ENCODE measurements at places on chromosomes 2 and 18.
A peak's percentile ranks its signal among the peaks of the same experiment; 100 is the strongest.

DNA sequence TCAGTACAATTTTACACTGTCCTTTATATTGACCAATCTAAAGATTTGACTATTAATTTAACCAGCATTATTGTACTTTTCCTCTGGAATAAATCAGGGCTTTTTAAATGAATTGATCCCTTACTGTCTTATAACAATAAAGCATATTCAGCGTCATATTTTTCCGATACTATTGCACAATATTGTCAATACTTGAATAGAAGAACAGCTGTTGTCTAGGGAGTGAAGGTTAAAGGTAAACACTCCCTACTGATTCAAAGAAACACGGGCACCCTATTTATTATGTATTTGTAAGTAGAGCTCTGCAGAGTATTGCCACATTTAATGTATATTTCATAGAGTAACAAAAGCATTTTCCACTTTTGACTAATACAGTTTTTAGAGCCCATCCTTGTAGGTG lies 134.4 kb downstream of the CAMKMT start:
- DNase-seq: no peak

DNA sequence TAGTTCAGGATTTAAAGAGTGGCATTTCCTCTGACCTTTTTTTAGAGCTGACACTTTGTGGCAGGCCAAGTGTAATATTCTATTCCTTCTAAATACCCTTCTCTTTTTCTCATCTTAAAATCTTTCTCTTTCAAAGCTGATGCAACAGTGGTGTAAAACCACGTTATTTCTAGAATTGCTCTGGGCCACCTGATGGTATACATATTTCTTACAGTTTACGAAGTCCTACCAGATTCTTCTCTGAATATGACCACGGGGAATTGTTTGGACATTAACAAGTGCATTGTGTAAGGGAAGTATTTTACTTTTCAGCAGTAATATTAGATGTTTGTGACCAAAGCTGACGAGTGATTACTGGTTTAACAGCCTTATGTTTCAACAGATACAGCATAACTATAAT lies 109.9 kb downstream of the PTPRM start:
- DNase-seq: no peak

DNA sequence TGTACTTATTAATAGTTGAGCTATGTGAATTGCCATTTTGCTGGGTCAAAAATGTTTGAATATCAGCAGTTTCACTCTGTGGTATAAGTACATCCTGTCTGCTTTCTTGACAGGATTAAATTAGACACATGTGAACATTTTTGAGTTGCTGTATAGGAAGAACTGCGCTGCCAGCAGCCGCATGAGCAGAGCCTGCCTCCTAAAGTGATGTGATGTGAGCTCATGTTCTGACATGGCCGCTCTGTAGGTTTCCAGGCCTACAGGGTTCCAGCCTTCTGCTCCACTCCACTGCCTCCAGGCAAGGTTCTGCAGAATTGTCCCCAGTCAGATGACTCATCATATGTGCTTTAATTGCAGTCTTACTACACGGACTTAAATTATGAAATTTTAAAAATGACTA lies 119.7 kb upstream of the NFATC1 start:
- peak; percentile 61 for DNase-seq

DNA sequence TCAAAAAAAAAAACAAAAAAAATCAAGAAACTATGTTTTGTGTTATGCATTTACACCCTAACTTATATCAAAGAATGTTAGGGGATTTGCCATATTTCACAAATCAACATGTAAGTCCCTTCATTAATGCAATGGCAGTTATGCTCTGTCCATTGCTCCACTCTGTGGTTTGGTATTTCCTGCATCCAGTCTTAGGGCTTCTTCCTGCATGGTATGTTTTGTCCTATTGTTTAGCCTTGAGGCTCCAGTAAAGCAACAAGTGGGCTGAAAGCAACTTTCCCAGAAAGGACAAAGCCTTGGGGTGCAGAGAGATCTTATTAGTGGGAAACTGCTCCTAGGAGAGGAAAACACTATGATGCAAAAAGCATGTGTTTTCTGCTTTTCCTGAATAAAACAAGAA lies 474.1 kb downstream of the IRS1 start:
- no peak for DNase-seq

DNA sequence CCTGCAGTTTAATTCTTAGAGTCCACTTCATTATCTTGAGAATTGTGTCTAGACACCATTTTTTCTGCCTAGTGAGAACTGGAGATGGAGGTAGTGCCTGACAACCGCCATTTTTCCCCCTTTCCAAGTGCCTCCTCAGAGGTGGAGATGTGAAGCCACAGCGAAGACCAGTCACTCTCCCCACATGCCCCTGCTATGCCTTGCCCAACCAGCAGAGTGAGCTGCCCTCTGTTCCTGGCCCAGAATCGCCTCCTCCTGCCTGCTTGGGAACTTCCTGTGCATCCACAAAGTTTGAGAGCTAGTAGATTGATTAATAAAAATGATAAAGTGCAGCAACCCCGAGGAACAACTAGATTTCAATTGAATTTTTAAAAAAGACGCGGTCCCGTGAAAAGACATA lies 123.3 kb downstream of the CLIP4 start:
- peak; percentile 64 for DNase-seq

- peak; percentile 24 for DNase-seq
Measured at GRCh38 chr18:7958081-7958896, 391.2 kb downstream of the PTPRM start.

DNA sequence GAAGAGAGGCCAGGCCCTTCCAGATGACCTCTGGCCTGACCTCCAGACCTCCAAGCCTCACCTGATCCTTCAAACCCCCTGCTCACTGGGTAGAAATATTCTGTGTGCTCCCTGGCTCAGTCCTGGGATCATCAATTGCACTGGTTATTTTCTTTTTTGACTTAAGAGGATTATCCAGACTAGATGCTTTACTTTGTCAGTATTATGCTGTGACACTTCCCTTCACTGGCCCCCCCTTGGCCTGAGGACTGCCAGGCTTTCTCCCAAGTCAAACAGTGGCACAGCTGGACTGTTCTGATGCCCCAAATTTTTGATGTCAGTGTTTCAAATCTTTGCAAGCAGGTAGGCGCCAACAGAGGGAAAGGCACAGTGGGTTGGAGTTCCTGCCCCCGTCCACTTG lies 156.3 kb upstream of the SKOR2 start:
- DNase-seq: no peak

DNA sequence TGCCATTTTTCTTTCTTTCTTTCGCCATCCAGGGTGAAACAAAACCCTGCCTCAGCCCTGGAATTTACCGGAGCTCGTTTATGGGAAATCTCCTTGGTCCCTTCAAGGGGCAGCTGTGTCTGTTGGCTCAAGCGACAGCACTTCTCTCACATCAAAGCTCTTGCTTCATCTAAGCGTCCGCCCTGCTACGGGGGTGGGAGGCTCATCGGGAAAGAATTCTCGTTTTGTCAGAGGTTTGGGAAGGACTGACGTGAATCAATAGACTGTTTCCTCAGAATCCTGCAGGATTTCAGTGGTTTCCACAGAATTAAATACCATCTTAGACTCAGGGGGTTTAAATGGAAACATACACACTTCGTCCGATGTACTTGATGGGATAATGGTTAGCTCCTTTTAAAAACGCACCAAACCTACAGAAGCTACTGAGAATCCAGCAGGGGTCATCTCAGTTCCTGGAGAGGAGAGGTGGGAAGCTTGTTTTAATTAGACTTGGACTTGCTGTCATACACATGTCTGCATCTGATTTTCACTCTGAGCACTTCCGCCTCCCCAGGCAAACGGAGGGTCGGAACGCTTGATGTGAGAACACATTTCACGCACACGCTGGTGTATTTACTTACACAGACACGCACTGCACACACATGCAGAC lies 91.6 kb downstream of the ASB1 start:
- no peak for DNase-seq

GRCh38 chr18:65498605-65499004 lies 252.2 kb upstream of the CDH7 start:
- DNase-seq: no peak

DNA sequence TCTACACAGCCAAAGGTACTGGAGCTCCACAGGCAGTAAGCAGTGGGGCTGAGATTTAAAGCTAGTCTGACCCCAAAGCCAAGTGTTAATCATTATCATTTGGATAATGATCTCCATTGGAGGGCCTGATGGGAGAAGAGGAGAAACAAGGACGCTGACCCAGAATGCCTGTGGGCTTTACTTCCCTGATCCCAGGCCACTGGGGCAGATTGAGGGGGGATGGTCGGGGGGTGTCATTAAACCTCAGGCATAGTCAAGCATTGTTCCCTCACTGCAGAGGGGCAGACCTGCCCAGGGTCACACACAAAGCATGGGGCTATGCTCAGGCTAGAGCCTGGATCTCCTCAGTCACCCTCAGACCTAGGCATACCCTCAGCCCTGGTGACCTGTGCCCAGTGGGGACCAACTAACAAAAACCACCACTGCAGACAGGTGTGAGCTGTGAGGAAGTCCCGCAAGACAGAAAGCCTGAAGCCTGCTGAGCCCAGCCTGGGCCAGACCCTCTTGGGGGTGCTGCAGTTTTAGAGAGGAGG lies 53.4 kb downstream of the SDC1 start:
- DNase-seq: no peak

- no peak for DNase-seq
Measured at GRCh38 chr2:182543741-182544525, 117.1 kb upstream of the PDE1A start.
